ENCODE measurements at places on chromosomes 6 and 20.

DNA sequence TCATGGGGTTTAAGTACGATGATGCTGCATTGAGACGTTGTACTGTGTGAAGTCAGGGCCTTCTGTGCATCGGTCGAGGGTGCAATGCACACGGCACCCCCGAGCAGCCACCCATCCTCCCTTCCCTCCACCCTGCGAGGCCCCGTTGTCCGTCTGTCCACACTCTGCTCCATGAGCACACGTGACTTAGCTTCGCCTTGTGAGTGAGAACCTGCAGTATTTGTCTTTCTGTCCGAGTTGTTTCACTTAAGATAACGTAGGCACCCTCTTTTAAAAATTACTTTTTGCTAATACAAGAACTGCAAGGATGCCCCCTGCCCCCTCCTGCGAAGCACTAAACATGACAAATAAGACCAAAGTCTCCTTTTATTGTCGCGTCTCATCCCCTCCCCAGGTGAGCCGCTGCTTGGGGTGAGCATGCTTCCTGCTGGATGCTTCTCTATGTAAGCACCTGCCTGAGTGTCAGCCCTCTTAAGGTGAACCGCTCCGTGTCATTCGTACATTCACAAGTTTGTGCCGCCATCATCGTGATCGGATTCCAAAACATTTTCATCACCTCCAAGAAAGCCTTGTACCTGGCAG, 3.6 kb upstream of the RBBP8NL start:
- DNase-seq = no peak

DNA sequence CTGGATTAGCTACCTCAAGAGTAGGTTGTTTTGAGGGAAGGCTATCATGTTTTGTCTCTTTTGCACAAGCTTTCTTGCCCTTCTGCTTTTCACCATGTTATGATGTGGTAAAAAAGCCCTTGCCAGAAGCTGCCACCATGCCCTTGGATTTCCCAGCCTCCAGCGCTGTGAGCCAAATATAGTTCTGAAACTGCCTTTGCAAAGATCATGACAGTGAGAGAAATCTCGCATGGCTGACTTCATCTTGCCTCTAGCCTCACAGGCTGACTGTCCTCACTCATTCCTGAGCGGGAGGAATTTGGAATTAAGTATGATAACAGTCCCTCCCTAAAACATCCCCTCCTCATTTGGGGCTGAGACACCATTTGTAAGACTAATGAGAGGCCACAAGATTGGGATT, 207.7 kb downstream of the BTBD9 start:
- DNase-seq = no peak

DNA sequence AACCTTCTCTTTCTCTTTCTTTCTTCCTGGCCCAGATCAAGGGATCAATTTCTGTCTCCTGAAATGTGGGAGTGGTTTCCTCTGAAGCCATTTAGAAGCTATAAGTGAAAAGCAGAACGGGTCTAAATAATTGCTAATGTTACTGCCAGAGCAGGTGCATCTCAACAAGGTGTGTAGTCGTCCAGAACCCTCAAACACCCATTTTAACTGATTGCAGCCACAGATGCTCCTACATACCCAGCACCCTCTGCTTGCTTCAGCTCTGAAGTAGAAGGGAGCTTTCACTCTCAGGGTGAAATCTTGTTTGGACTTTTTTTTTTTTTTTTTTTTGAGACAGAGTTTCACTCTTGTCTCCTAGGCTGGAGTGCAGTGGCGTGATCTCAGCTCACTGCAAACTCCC, 592.1 kb upstream of the ARID1B start:
- no peak for DNase-seq

- no peak for DNase-seq
These were observed 5.7 kb downstream of the SPEF1 start for GRCh38 chr20:3775457-3776108.

DNA sequence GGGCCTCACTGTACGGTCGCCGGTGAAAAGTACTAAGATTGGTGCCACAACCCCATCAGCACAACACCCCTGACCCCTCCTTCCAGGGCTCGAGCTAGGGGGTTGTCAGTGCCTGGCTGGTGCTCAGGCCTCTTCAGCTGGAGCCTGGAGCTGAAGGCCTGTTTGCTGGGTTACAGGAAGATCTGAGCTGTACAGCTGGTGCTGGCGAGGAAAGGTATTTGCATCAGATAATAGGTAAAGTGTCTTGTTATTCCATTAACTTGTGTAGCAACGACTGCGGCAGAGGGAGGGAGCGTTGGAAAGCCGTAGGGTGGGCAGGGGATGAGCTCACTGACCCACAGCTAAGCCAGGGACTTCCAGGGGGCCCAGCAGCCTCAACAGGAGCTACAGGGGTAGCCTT, 15.8 kb upstream of the SIRPA start:
- DNase-seq = no peak

DNA sequence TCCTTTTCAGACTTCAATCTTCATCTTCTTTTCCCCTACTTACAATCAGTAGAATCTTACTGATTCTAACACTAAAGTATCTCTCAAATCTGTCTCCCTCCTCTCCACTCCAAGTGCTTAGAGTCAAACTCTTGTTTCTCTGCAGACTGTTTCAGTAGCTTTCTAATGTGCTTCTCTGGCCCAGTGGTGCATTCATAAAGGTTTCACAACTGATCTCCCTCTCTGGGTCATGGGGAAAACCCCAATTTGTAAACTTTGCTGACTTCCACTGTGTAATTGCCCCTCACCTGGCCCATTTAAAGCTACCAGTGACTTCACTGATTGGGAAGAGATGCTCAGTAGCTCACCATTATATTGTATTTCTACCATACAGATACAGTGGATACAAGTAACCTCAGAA, 183.6 kb downstream of the FAXC start:
- no peak for DNase-seq

- DNase-seq = no peak
These were observed 3.6 kb upstream of the CSTL1 start for GRCh38 chr20:23435626-23436539.

- DNase-seq = no peak
These were observed 150.3 kb downstream of the GRIK2 start for GRCh38 chr6:101543796-101544195.

- no peak for DNase-seq
These were observed 611.0 kb upstream of the MARCKS start for GRCh38 chr6:113246186-113246585.

- DNase-seq = no peak
These were observed 82.6 kb downstream of the PROKR2 start for GRCh38 chr20:5234158-5234557.

DNA sequence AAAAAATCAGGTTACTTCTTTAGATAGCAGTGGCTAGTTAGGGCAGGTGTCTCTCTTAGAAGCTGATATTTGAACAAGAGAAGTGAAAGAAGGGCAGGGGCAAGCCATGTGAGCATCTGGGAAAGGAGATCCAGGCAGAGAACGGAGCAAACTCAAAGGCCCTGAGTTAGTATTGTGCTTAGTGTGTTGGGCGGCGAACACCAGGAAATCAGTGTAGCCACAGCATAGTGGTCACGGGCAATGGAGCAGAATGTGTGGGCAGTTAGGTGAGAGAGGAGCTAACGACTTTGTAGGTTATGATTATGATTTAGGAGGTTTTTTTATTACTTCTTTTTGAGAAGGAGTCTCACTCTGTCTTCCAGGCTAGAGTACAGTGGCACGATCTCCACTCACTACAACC, 229.3 kb downstream of the TMEM242 start:
- no peak for DNase-seq

All from Right ventricle myocardium inferior (tissue), 1 donor.